ENCODE measurements at places on chromosomes 13 and 19.

DNA sequence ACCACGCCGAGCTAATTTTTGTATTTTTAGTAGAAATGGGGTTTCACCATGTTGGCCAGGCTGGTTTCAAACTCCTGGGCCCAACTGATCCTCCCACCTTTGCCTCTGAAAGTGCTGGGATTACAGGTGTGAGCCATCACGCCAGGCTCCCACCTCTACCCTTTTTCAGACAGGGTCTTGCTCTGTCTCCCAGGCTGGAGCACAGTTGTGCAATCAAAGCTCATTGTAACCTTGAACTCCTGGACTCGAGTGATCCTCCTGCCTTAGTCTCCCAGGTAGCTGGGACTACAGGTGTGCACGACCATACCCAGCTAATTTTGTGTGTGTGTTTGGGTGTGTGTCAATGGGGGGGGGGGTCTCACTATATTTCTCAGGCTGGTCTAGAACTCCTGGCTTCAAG is 1.7 kb downstream of the RASGRP4 start:
- no peak for DNase-seq

DNA sequence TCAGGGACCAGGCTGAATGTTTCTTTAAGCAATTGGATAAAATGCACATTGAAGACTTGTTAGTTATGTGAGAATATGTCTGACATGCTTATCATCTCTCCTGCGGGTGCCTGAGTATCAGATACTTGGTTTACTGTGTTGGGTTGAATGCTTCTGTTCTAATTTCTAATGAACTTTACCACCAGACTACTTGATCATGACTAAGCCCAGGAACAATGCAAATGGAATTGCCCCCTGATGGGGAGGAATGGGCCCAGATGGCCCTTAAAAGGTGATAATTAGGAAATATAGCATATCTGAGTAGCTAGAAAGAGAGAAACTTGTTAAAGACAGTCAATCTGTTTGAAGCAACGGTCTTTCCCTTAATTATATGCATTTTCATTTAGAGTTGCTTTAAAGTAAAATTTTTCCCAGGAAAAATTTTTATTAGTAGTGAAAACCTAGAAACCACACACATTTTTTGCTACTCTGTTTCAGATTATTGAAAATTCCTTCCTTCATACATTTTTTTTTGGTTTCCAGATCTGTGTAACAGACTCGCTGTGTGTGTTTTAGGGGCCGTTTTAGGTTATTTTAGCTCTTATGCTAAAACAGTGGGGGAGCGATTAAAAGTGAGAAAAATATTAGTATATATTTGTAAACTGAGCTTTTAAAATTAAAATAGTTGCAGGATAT is 186.6 kb downstream of the TM9SF2 start:
- DNase-seq: peak; percentile 72

DNA sequence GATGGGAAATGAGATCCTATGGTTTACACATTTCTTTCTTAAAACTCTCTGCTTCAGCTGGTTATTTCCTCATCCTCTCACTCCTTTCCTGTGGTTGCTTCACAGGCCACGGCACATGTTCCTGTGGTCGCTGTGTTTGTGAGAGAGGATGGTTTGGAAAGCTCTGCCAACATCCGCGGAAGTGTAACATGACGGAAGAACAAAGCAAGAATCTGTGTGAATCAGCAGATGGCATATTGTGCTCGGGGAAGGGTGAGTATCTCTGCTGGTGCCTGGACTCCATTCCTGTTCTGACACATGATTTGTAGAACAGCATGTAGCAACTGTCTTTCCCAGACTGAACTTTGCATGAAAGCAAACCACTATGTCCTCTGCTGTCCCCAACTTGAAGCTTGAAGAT is 254.2 kb downstream of the ITGBL1 start:
- DNase-seq: peak; percentile 83

- no peak for DNase-seq
These were observed 915.2 kb downstream of the PCDH9 start for GRCh38 chr13:66314911-66315310.

- DNase-seq: no peak
These were observed 6.1 kb upstream of the GSK3A start for GRCh38 chr19:42248270-42249148.

DNA sequence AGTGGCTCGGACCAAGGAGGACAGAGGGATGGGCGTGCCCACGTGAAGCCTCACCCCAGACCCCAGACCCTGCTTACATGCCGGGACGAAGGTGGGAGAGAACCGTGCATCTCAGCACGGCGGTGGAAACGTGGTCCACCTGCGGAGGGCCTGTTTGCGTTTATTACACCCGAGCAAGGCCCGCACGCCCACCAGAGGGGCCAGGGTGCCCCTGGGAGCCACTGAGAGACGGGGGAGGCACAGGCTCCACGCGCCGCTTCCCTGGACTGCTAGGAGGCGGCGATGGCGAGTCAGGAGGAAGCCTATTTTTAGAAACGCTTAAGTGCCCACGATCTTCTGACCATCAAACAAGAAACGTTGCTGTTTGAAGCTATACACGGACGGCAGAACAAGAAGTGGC is 80.7 kb downstream of the ATP11A start:
- DNase-seq: no peak

All from A172 (cell line).